ENCODE measurements at places on chromosomes 7 and 10. TPM values are rescaled to one million over a fixed set of nuclear protein-coding genes. Genes with fewer than 3 reads are reported as not detected.

DNA sequence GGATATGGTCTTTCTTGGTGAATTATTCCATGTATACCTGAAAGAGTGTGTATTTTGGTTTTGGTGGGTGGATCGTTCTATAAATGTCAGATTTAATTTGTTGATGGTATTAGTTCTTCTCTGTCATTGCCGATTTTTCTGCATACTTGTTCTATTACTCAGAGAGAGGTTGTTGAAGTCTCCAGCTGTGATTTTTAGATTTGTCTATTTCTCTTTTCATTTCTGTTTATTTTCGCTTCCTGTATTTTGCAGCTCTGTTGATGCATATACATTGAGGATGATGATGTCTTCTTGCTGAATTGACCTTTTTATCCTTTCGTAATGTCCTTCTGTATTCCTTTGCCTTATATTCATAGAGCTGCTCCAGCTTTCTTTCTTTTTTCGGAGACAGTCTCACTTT, 12.1 kb upstream of the BHLHA15 start:
- no peak for DNase-seq

DNA sequence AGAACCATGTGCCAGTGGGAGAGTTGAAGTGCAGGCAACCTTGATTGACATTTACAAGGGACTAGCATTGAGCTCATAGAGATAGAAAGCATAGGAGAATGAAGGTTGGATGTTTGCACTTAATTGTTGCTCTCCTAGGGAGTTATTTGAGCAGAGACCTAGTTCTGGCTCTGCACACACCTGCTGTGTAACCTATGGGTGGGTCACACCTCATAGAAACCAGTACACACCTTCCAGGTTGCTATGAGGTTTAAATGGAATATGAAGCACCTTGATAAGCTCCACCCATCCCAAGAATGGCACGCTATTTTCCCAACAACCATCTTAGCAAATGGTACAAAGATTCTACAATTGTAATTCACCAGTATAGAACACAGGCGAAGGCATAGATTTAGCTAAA, 86.2 kb upstream of the AOAH start:
- no peak for DNase-seq

DNA sequence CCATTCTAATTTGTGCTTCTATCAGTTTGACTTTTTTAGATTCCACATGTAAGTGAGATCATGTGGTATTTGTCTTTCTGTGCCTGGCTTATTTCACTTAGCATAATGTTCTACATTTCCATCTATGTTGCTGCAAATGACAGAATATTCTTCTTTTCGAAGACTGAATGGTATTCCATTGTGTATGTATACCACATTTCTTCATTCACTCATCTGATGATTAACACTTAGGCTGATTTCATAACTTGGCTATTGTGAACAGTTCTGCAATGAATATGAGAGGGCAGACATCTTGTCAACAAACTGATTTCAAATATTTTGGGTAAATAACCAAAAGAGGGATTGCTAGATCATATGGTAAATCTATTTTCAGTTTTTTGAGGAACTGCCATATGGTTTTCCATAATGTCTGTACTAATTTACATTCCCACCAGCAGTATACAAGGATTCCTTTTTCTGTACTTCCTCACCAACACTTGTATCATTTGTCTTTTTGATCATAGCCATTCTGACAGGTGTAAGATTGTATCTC, 52.9 kb downstream of the ZNF22 start:
- no peak for DNase-seq

- peak; percentile 81 for DNase-seq
Observed at GRCh38 chr10:63521416-63522276, 445 bp downstream of the REEP3 start.

- no peak for DNase-seq
Observed at GRCh38 chr10:105210546-105210945, 569.5 kb downstream of the SORCS3 start.

DNA sequence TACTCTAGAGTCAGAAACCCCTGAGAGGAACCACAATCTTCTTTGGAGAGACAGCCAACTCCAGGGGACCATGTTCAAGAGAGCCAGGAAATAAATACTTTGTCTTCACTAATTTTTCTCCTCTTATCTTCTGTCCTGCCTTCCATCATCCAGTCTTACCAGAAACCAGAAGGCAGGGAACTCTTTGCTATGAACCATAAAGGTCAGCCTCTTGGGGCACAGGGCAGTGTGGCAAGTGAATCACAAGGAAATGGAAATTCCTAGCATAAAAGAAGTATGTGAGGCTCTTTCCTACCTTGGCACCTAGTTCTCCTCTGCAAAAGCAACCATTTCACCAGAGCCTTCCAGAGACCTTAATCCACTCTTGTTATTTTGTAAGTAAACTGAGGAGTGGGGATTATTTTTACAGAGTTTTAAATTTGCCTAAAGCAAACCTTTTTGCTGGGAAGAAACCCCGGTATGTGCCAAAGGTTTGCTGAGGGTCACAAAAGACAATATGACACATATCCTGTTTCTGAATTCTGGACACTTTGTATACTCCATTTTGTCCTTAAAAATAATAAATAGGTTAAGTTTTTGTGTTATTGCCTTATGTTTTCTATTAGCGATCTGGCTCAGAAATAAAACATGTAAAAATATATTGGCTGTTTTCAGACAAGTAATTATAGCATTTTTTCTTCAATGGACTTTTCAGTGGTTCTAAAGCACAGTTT, 87.1 kb downstream of the ADAM22 start:
- no peak for DNase-seq

DNA sequence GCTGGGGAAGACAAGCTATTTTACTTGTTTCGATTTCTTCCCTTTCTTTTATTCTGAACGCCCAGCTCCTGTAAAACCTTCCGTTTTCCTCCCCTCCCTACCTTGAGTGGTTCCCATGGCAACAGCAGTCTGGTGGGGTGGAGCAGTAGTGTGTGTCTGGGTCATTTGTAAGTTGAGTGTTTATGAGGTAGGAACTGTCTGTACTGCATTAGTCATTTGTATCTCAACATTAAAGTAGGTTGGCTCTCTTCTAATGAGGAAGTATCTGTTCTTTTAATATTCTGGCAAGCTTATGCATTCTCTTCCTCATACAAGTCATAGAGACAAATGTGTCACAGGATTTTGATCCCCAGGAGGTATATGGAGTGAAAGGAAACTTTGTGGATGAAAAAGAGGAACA, 85.3 kb upstream of the CCDC6 start:
- no peak for DNase-seq

DNA sequence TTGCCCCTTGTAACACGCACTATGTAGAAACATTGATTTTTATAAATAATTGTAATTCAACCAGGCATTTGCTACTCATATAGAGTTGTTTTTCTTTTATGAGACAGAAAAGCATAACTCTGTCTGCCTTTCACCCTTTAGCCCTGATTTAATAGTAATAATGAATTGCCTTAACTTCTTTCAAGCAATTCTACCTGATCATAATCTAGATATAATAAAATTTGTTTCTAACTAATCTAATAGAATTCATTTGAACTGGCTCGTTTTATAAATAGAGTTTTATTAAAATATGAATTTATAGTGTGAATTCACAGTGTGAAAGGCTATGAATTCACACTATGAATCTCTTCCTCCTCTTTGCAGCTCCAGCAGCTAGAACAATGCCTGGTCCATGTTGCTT, 184.1 kb upstream of the PTN start:
- DNase-seq, result no peak

DNA sequence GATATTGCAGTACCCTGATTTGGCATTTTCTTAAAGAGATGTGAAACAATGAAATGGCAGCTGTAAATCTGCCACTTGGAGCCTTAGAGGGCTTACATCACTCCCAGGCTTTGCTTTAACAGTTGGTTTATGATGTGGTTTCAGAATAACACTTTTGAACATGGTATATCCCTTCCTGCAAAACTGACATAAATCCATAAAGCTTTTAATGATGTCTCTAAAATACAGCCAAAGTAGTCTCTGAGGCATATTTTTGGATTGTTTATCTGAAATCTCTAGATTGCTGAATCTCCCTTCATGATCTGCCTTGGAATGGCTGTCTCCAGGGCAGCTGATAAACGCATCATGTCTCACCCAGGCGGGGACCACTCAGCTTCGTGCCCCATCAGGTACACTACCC, 377.8 kb upstream of the C7orf33 start:
- DNase-seq, result no peak

DNA sequence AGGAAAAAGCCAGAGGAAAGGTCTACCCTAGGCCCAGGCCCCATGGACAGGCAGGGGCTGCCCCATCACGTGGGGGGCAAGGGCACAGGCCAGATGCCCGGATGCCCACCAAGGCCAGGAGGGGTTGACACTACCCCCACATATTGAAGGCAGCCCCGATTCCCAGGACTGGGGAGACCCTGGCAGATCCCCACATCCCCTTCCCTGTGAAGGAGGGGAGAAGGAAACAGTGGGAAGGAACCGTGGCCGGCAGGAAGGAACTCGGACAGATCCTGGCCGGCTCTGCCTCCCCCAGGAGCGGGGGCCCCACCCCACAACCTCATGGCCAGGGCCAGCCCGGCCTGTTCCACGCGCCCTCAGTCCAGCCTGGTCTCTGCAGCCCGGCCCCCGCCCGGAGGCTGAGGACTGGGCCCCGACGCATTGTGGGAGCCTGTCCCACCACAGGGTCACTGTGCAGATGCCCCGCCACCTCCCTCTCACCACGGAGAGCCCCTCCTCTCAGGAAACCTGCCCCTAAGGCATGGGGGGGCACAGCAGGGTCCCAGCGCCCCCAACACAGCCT, 41.3 kb downstream of the PAPOLB start:
- no peak for DNase-seq

- no peak for DNase-seq
Observed at GRCh38 chr10:126262233-126262838, 125.9 kb downstream of the ADAM12 start.

- DNase-seq, result no peak
Observed at GRCh38 chr7:116142850-116143249, 67.5 kb upstream of the TES start.

- no peak for DNase-seq
Observed at GRCh38 chr10:78382047-78382446, 348.4 kb downstream of the RPS24 start.

DNA sequence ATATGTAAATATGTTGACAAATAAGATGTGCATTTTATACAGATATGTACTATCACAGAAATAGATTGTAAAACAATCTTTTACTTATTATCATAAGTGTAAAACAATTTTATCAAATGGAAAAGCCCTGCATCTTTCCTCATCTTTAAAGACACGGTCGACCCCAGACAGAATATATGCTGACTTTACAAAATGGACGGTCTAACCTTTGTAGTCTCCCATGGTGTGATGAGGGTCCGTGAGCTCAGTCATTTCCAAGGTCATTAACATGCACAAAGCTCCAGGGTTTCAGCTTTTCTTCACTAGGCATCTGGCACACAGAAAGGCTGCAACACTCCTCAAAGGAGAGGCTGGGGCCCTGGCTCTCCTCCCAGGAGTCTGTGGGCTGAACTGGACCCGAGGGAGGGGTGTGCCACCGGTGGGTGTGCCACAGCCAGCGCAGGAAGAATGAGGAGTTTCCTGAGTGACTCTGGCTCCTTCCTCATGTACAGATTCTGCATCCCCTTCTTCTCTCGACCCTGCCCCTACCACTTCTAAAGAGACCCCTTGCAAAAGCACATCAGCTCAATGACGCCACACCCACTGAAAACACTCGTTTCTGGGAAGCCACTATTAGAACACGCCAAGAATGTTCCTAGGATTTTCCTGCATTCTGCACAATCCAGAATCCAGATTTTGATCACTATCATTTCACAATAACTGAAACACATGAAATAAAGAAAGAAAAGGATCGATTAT, 26.2 kb upstream of the ABLIM1 start:
- peak; percentile 76 for DNase-seq

- peak; percentile 38 for DNase-seq
Observed at GRCh38 chr7:127844707-127845331, 186.4 kb downstream of the LRRC4 start.

GRCh38 chr10:109886037-109886780, 37.1 kb downstream of the XPNPEP1 start:
- no peak for DNase-seq

DNA sequence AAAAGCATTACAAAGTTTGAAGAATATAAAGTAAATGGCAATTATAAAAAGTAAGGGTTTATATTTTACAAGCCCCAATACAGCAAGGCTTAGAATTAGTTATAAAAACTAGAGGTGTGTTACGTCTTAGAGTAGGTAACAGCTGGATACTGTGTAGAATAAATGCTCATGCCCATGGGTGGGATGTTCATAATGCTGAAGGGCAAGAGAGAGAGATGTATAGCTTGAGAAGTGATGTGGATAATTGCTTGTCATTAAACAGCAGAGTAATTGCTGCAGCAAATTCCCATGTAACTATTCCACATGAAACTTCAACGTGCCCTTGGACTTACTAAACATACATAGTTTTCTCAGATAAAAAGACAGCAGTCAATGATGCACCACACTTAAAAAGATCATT, 233.8 kb downstream of the IMMP2L start:
- no peak for DNase-seq

DNA sequence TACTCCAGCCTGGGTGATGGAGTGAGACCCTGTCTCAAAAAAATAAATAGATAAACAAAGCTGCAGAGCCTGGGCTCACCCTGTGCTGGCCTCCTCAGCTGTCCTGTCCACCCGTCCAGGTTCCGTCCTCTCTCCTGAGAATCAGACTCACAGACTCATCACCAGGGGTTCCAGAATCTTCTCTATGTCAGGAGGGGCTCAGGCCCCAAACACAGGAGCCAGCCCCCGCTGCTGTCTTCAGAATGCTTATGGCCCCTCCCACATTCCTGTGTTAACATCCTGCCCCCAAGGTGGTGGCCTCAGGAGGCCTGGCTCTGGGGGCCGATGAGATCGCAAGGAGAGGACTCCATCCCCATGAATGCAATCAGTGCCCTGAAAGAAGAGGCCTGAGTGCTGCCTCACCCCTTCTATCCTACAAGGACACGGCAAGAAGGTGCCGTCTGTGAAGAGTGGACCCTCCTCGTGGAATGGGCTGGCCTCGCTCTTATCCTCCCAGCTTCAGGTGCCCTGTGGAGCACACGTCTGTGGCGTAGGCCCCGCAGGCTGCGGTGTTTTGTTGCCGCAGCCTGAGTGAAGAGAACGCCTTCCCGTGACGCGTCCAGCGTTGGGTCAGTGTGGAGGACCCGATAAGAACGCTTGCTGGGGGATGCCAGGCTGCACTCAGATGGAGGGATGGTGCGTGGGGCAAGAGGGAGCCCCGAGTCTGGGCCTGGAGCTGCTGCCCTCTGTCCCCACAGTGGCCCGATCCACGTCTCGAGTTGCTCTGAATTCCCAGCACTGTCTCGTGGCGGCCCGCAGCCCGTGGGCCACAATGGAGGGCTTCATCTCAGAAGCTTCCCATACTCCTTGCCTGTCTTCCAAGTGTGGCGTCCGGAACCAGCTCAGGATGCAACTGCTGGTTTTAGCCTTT, 77.1 kb downstream of the INPP5A start:
- no peak for DNase-seq

Gene LAMB1
- total RNA-seq, result 56.1 TPM

Gene ATG9B
- not detected for total RNA-seq

Gene DNAJC2
- total RNA-seq, result 13.9 TPM

Gene ECHDC3
- total RNA-seq, result 94.6 TPM

Gene RBP3
- total RNA-seq, result not detected

Gene STOX1
- total RNA-seq, result 0.15 TPM

Gene CLEC2L
- not detected for total RNA-seq

Gene GPNMB
- total RNA-seq, result 339 TPM
